ENCODE measurements at places on chromosomes 7 and 10. TPM values are rescaled to one million over a fixed set of nuclear protein-coding genes. Genes with fewer than 3 reads are reported as not detected.

Gene C10orf95
- not detected for total RNA-seq

Gene BLNK
- total RNA-seq, result 0.78 TPM

Gene GPC2
- total RNA-seq, result 71.9 TPM

Gene CXCL12
- total RNA-seq, result 19.0 TPM

Gene COBL
- total RNA-seq, result 6.4 TPM

Gene ELOVL3
- total RNA-seq, result 0.16 TPM

Gene AOAH
- total RNA-seq, result 3.6 TPM

Gene CLEC5A
- not detected for total RNA-seq

Gene KCNMA1
- 43.0 TPM for total RNA-seq

Gene MNX1
- not detected for total RNA-seq

Gene PON1
- total RNA-seq, result not detected
